Lower leg skin (tissue), 4 donors: ENCODE measurements at places on chromosomes 7 and 10. TPM values are rescaled to one million over a fixed set of nuclear protein-coding genes. Genes with fewer than 3 reads are reported as not detected.

The LMTK2 gene
- 37.4 TPM for total RNA-seq

The WDFY4 gene
- total RNA-seq: 4.2 TPM

The ABI1 gene
- 59.6 TPM for total RNA-seq

The JAKMIP3 gene
- total RNA-seq: 0.47 TPM

The RFC2 gene
- 23.2 TPM for total RNA-seq

The MYPN gene
- total RNA-seq: 0.52 TPM

The VWC2 gene
- total RNA-seq: under 0.01 TPM

The EVX1 gene
- not detected for total RNA-seq

The PNLIP gene
- total RNA-seq: 0.32 TPM

The CPED1 gene
- 1.9 TPM for total RNA-seq

The BEND7 gene
- total RNA-seq: 8.1 TPM
